ENCODE measurements at places on chromosomes 5 and 9. TPM values are rescaled to one million over a fixed set of nuclear protein-coding genes. Genes with fewer than 3 reads are reported as not detected.

- no peak for DNase-seq
These were observed 199.7 kb downstream of the ATPSCKMT start for GRCh38 chr5:10049858-10050455.

DNA sequence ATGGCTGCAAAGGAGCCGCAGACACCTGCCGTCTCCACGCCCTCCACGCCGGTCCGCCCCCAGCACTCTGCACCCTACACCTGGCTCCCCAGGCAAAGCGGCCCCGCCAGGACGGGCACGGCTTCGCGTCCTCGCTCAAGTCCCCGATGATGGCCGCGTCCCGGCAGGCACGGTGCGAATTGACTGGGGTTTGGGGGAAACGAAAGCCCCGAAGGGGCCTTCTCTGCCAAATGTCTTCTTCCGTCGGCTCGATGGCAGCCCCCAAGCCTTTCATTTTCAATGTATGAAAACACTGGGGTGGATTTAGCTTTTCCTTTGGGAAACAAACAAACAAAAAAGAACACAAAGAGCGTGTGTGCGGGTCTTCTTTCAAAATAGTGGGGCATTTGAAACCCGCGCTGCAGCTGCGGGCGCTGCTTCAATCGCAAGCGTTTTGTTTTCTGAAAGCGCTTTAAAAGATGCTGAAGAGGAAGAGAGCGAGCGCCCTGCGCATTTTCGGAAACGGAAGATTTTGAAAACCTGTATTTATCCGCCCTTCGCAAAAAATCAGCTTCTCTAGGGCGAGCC, 160.0 kb downstream of the RMI1 start:
- no peak for DNase-seq

GRCh38 chr5:28117691-28118090, 1079.3 kb upstream of the CDH9 start:
- DNase-seq = no peak

GRCh38 chr5:144913661-144914060, 743.0 kb downstream of the KCTD16 start:
- DNase-seq = no peak

DNA sequence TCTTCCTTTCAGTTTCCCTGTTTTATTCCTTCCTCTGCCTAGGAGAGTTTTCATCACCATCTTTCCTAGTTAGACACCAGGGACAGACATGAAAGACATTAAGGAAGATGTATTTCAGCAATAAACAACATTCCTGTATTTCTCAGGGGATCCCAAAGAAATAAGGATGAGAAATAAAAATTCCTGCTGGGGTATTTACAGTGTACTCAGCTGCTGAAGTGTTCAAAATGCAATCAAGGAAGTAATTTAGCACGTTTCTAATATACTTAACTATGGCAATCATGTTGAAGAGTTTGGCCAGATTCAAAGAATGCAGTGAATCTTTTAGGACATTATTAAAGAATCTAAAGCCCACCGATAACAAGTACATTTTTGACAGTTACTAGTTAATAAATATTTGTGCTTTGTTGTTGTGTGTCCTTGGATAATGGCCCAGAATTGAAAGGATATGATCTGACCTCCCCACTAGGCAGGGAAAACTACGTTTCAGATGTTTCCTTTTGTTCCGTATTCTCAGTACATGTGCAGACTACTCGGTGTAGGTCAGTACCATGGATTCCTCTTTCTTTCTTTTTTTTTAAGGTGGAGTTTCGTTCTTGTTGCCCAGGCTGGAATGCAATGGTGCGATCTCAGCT, 46.8 kb downstream of the INIP start:
- no peak for DNase-seq

- DNase-seq = no peak
These were observed 3.4 kb downstream of the IL13 start for GRCh38 chr5:132661231-132662003.

- DNase-seq = no peak
These were observed 168.7 kb upstream of the MSX2 start for GRCh38 chr5:174555726-174556125.

- DNase-seq = no peak
These were observed 38.0 kb downstream of the ADAMTS16 start for GRCh38 chr5:5178136-5178535.

GRCh38 chr5:57666582-57666981, 184.0 kb upstream of the ACTBL2 start:
- no peak for DNase-seq

DNA sequence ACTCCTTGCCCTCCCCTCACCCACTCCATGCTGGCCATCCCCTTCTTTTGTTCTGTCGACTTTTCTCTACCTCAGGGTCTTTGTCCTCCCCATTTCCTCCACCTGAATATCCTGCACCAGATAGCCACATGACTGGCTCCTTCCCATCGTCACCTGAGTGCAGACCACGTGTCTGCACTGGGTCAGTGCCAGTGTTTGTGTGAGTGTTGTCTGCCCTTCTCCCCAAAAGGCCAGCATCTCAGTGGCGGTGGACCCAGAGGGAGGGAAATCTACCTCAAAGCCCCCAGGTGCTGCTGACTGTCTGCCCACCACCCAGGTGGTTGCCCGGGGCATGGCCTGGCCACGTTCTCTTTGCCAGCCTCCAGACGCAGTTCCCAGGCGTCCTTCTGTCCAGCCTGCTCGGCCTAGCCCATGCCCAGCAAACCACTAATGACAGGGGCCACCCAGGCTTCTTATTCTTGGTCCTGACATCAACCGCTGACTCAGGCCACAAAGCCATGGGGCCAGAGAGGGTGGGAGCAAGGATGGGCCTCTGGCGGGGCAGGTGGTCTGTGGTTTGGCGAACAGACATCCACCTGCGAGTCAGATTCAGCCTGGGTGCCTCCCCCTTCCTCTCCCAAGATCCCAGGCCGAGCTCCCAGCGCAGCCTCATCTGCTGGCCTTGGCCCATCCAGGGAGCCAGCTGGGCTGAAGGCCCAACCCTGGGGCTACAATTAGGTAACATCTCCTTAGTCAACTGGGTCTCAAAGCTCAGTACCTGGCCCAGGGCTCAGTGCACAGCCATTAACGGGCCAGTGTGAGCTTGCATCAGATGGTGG, 5.5 kb upstream of the NINJ1 start:
- DNase-seq = no peak

DNA sequence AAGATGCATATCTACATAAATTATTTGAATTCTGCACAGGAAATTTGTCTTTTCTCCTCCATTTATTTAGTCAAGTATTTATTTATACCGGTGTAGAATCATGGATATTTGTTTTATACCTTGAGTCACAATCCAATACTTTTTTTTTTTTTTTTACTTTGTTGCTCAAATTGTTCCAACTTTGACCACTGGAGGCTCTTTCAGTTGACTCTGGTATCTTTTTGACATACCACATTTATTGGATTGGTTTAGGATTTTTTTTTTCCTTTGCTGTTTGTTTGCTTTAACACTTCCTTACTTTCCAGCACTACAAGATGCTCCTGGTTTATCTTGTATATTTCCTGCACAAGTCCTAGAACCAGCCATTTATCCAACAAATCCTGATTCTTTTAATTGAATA, 543.1 kb upstream of the RIOK2 start:
- no peak for DNase-seq

DNA sequence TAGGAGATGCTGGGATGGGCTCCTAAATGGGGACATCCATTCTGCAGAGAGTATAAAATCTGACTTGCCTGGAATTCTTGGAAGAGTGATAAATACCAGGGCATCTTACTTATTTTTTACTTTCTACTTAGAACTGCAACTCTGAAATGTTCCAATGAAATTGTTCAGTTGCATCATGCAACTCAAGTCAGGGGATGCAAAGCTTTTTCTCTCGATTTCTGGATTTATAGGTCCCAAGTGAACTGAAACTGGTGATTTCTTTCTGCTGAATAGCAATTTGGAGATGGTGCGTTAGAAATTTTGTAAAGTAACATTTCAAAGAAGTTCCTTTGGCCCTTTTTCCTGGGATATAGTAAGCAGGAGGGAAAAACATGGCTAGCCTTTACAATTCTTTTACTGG, 238.4 kb upstream of the CD180 start:
- peak; percentile 28 for DNase-seq

DNA sequence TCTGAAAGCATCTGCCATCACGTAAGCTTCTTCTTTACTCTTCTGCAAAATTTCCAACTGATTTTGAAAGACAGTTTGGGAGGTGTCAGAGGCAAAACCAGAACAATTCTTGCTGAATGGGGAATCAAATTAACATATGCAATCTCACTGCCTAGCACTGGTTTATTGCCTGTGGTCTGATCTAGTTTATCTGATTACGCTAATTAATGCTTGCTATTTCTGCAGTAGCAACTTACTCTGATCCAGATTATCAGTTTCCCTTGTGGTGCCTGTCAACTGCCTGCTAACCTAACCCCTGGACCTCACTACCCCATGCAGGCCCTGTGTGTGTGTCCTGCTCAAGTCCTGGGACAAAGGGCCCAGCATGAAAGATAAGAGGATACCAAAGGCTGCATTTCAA, 40.3 kb downstream of the CCDC125 start:
- no peak for DNase-seq

Gene ADGRD2
- polyA plus RNA-seq = not detected

Gene EIF4EBP3
- not detected for polyA plus RNA-seq

Gene PCDHB13
- polyA plus RNA-seq = 2.2 TPM

Gene SHROOM1
- 2.8 TPM for polyA plus RNA-seq

Gene ARHGAP26
- 12.8 TPM for polyA plus RNA-seq
